C1 segment of cervical spinal cord (tissue), 14 donors: ENCODE measurements at places on chromosomes 1 and 21.

DNA sequence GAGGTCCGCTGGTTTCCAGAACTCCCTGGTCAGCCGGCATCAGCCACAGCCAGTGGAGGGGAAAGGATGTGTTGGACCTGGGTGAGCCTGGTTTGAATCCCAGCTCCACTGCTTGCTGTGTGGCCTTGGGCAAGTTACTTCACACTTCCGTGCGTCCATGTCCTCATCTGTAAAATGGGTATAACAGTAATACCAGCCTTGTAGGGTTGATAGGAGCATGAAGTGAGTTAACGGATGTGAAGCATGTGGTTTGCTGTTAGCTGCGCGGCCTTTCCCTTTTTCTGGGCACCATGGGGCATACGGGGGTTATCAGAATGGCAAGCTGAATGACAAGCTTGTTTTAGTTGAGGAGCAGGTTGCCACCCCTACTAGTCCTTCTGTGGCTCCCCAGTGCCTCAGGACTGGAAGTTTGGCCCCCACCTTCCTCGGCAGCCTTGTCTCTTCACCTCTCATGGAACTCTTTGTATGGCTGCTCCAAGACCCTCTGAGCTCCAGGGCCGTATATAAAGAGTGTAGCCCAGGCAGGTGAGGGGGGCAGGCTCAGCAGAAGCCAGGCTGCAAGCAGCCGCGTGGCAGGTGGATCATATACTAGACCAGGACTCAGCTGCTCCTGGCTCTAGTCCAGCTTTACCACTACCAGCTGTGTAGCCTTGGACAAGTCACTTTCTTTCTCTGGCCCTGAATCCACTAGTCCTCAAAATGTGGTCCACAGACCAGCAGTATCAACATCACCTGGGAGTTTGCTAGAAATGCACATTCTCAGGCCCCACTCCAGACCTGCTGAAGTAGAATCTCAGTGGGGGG lies 95.4 kb downstream of the LACTBL1 start:
- DNase-seq: no peak

DNA sequence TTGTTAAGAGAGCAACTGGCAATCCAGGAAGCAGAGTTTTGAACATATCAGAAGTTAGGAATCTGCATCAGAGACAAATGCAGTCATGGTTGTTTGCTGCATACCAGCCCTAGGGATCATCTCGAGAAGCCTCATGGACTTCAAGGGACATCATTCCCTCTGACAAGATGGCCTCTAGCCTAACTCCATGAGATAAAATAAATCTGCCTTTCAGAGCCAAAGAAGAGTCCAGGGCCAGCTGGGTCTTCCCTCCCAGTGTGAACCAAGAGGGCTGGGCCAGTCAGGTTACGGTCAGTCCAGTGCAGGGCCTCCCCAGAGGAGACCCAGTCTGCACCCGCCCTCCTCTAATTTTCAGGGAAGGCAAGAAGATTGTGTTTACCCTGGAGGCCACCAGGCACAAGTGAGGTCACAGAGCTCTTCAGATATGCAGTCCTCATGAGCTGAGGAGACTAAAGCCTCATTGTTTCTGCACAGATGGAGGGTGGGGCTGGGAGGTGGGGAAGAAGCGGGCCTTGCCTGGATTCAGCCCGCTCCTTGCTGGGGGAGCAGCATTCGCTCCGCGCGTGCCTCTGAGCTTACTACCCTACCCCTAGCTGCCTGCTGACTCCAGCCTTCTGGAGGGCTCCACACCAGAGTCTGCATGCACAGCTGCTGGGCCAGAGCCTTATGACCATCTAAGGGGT lies 52.8 kb downstream of the CAPN2 start:
- DNase-seq: peak; percentile 63

DNA sequence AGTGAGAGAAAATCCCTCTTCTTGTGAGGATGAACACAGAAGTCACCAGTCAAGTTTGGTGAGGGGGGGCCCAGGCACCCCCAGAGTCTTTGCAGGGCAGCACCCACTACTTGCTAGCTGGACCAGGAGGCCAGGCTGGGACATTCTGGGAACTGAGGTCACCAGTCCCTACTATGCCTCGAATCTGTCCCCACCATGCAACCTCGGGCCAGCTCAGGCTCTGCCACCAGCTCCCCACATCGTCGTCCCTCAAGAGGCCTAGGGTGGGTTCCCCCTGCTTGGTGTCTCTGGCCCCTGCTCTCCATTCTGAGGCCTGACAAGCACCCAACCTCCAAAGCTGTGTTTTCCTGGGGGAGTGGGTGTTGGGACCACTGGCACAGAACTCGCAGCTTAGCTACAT lies 22.2 kb upstream of the ZNF678 start:
- no peak for DNase-seq

- DNase-seq: no peak
Measured at GRCh38 chr1:17948594-17948993, 159.0 kb upstream of the IGSF21 start.

GRCh38 chr1:94741510-94741909 lies 78.6 kb upstream of the SLC44A3 start:
- no peak for DNase-seq
